ENCODE measurements at places on chromosomes 2 and 18.

- no peak for DNase-seq
Measured at GRCh38 chr2:53510401-53510800, 257.2 kb upstream of the CHAC2 start.

GRCh38 chr2:241228860-241229516 is 40.5 kb downstream of the ANO7 start:
- no peak for DNase-seq

GRCh38 chr2:198756166-198756565 is 701.6 kb downstream of the SATB2 start:
- no peak for DNase-seq

- DNase-seq, result no peak
Measured at GRCh38 chr2:59249441-59250306, 1008.5 kb upstream of the FANCL start.

DNA sequence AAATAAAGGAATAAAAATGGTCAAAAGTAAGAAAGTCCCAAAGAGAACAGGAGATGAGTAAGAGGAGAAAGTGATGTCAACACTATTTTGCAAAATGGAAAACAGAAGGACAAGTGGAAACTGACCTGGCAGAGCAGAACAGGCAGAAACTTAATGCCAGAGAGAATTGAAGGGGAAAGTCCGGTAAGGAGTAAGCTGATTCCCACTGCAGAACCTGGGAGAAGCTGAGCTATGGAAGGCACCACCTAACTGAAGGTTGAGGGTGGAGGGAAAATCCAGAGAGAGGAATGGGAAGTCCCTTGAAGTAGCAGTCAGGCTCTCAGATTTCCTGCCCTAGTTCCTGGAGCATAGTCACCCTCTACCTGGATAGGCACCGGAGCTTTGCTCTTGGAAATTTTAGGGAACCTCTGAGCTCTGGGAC is 59.8 kb downstream of the MOGAT1 start:
- no peak for DNase-seq

DNA sequence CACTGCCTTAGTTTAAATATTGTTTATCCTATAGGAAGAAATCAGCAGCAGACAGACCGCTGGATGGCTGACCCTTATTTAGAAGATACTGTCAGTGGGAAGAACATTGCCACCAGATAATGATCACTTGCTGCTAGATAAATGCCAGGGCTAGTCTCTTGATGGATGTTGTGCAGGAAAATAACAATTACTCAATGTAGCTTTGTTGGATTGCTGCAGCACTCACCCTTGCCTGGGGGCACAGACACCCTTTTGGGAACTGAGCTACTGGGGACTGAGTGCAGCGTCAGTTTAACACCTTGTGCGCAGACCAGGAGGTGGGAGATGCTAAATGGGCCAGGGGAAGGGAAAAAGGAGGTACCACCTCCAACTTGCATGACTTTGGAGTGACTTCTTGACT is 64.2 kb upstream of the CAPN13 start:
- DNase-seq, result no peak

GRCh38 chr2:181255651-181256050 is 201.5 kb upstream of the ITGA4 start:
- no peak for DNase-seq

- DNase-seq, result peak; percentile 41
Measured at GRCh38 chr2:174957050-174957449, 48.1 kb downstream of the CHN1 start.

Data from SW480 (cell line).